ENCODE measurements at places on chromosomes 5 and 9. TPM values are rescaled to one million over a fixed set of nuclear protein-coding genes. Genes with fewer than 3 reads are reported as not detected.

GFPT2 gene
- total RNA-seq, result not detected

RASGRF2 gene
- total RNA-seq, result 3.3 TPM

DNA sequence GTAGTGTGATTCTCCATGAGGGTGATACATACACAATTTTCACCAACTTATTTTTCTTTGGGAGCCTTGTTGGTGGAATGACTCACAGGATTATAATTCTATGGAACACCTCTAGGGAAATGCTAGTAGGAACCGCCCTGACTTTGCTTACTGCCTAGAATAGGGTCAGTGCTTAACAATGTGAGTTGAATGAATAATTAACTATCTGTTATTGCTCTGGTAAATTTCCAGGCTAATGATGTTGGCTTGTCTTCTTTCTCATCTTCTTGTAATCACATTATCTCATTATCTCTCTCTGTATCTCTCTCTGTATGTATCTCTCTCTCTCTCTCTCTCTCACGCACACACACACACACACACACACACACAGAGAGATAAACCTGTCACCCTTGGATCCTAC is 291.1 kb downstream of the TRIM32 start:
- DNase-seq, result no peak
- no peaks in the 10 kb centered on the region for H3K27me3 ChIP-seq
- no peak overlapping the region for H3K4me3 ChIP-seq
- no peaks in the 10 kb centered on the region for H3K4me1 ChIP-seq
- H3K27ac ChIP-seq, result no peak overlapping the region
- H3K36me3 ChIP-seq, result no peaks in the 10 kb centered on the region

GRCh38 chr9:130693101-130693425 is 517 bp upstream of the EXOSC2 start:
- no peak for DNase-seq
- peaks cover 32% of the 10 kb centered on the region for H3K36me3 ChIP-seq
- no peaks in the 10 kb centered on the region for H3K27me3 ChIP-seq
- peak overlapping the region; percentile 89 for H3K4me3 ChIP-seq
- H3K27ac ChIP-seq, result peak overlapping the region; percentile 85
- peaks cover 55% of the 10 kb centered on the region for H3K4me1 ChIP-seq

DNA sequence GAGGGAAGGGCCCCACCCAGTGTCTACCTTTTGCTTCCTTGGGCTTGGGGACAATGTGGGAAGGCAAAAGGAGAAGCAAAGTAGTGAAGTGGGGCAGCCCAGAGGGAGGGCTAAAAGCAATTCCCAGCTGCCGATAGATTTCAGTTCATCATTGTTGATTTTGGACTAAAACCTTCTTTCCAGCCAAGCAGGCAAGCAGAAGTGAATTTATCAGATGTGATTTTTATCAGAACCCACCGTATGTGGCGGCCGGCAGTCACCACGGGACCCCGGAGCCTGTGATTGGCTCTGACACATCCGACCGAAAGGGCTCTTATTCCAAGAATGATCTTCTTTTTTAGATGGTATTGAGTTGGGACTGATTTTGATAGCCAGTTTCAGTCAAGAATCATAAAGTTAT is 559.9 kb downstream of the PSAT1 start:
- no peaks in the 10 kb centered on the region for H3K4me1 ChIP-seq
- H3K27ac ChIP-seq, result no peak overlapping the region
- no peak overlapping the region for H3K4me3 ChIP-seq
- no peak for DNase-seq
- no peaks in the 10 kb centered on the region for H3K36me3 ChIP-seq

DNA sequence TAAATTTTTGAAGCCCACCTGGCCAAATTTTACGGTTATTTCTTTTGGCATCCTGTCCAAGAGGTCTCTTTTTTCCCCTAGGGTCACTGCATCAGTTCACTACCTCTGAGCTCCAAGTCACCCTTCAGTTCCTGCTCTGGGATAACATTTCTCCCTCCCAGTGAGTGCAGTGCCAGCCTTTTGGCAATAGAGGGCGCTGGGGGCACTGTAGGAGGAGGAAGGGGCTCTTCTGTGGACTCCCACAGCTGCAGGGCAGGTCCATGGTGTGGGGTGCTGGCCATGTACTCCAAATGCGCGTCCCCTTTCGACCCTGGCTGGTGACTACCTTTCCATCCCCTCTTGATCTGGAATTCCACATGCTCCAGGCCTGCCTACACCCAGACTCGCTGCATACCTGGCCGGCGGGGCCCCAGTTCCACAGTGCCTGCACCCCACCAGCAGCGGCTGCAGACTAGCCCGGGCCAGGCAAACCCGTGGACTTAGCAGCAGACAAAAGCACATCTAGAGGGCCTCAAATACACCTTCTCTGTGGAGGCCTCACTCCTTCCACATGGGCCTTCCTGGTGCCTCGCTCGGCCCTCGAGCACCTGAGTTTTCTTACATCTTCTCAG is 20.3 kb upstream of the NINJ1 start:
- H3K36me3 ChIP-seq, result peaks cover 6% of the 10 kb centered on the region
- DNase-seq, result peak; percentile 42
- H3K27ac ChIP-seq, result no peak overlapping the region
- H3K27me3 ChIP-seq, result no peaks in the 10 kb centered on the region
- peaks cover 37% of the 10 kb centered on the region for H3K4me1 ChIP-seq
